ENCODE measurements at places on chromosomes 3 and 15. TPM values are rescaled to one million over a fixed set of nuclear protein-coding genes. Genes with fewer than 3 reads are reported as not detected.

GRCh38 chr3:159828542-159828943, 160.1 kb upstream of the IL12A start:
- no peak overlapping the region for H3K27ac ChIP-seq
- no peaks in the 10 kb centered on the region for H3K36me3 ChIP-seq
- H3K4me1 ChIP-seq = no peaks in the 10 kb centered on the region
- H3K27me3 ChIP-seq = no peaks in the 10 kb centered on the region

DNA sequence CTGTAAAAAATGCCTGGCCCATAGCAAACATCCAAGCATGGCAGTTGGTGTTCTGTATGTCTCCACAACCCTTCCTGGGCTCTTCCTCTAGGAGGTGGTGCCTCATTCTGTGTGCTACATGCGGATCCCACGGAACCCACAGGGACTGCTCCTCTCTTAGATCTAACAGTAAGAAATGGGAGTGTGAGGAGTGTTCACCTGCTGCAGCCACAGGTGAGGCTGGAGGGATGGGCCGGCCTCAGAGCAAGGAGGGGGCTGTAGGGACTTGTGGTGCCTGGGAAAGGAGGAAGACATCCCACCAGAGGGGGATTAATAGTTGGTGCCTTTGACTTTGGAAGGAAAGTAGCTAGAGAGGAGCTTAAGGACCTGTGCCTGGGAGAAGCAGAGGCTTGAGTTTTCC, 22.2 kb downstream of the SEMA3G start:
- no peak overlapping the region for H3K4me3 ChIP-seq
- H3K27me3 ChIP-seq = no peaks in the 10 kb centered on the region
- DNase-seq = peak; percentile 15
- H3K4me1 ChIP-seq = no peaks in the 10 kb centered on the region

GRCh38 chr3:149363053-149363452, 14.4 kb downstream of the TM4SF1 start:
- H3K36me3 ChIP-seq = no peaks in the 10 kb centered on the region
- no peak for DNase-seq
- no peaks in the 10 kb centered on the region for H3K27me3 ChIP-seq
- no peak overlapping the region for H3K27ac ChIP-seq
- no peak overlapping the region for H3K4me3 ChIP-seq

DNA sequence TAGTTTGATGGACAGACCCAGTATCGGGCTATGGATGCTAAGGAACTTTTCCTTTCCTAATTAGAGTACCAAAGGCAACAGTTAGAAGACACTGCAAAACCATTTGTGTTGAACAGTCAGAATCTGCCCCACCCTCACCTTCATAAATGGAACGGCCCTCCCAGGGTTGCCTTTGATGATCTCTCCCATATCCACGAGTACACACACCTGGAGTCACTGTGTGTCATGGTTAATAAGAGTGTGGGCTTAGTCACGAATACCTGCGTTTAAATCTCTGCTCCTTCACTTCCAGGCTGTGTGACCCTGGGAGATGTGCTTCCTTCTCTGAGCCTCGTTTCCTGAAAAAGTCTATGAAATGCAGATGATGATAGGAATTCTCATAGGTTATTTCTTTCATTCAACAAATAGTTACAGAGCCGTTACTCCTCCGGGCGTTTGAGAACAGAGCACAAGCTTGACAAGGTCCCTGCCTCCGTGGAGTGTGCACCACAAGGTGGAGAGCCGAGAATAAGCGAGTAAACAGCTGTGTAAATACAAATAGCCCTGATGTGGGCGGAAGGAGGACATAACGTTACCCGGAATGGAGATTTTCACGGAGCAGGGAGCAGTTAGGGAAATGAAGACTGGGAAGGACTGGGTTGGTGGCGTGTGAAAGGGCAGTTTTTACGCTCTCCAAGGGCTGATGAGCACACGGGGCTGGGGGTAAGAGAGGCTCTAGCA, 6.7 kb downstream of the SLC51A start:
- H3K27ac ChIP-seq = no peak overlapping the region
- peaks cover 13% of the 10 kb centered on the region for H3K36me3 ChIP-seq
- H3K4me3 ChIP-seq = no peak overlapping the region
- no peak for DNase-seq

DNA sequence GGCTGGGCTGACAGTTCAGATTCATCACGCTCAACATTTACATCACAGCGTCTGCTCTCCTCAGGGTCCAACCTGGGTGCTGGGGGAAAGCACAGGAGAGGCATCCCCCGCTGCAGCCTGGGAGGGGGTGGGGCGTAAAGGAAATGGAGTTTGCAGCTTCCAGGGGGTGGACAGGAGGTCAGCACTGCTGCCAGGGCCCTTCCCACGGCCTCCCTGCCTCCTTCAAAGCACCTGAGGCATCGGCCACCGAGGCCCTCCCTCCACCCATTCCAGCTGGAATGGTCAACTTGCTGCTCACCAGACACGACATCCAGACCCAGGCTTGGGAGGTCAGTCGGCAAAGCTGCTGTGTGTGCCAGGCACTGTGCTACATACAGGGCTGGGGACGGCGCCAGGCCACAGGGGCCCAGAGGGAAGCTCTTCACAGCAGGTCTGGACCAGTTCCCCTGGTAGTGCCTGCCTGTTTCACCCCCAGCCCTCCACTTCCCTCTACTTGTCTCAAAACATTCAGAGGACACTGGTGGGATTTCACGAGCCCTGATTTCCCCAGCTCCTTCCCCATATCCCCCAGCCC, 120.7 kb downstream of the ANP32A start:
- no peak for DNase-seq
- H3K4me3 ChIP-seq = no peak overlapping the region
- no peaks in the 10 kb centered on the region for H3K4me1 ChIP-seq
- no peaks in the 10 kb centered on the region for H3K27me3 ChIP-seq

DNA sequence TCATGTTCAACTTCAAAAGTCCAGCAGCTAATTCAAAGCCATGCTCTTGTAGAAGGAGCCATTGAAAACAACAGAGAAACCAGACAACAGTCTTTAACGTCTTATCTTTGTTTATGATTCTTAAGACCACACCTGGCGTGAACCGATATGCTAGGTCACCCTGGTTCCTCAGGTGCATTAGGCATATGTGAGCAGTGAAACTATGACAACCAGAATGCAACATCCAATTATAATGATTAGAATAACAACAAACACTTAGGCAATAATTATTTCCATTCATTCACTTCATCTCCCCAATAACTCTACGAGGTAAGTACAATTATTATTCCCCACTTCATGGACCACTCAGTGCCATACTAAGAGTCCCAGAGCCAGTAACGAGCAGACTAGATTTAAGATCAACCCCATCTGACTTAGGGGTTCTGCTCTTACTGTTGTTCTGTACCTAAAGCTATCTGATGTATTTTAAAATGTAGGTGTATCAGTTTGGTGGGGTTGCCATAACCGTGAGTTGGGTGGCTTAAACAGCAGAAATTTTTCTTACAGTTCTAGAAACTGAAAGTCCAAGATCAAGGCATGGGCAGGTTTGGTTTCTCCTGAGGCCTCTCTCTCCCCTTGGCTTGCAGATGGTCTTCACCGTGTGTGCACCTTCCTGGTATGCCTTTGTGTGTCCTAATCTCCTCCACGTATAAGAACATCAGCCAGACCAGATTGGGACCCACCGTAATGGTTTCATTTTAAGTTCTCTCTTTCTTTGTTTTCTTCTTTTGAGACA, 997.8 kb upstream of the CFAP20DC start:
- H3K4me1 ChIP-seq = no peaks in the 10 kb centered on the region
- no peak overlapping the region for H3K27ac ChIP-seq

DNA sequence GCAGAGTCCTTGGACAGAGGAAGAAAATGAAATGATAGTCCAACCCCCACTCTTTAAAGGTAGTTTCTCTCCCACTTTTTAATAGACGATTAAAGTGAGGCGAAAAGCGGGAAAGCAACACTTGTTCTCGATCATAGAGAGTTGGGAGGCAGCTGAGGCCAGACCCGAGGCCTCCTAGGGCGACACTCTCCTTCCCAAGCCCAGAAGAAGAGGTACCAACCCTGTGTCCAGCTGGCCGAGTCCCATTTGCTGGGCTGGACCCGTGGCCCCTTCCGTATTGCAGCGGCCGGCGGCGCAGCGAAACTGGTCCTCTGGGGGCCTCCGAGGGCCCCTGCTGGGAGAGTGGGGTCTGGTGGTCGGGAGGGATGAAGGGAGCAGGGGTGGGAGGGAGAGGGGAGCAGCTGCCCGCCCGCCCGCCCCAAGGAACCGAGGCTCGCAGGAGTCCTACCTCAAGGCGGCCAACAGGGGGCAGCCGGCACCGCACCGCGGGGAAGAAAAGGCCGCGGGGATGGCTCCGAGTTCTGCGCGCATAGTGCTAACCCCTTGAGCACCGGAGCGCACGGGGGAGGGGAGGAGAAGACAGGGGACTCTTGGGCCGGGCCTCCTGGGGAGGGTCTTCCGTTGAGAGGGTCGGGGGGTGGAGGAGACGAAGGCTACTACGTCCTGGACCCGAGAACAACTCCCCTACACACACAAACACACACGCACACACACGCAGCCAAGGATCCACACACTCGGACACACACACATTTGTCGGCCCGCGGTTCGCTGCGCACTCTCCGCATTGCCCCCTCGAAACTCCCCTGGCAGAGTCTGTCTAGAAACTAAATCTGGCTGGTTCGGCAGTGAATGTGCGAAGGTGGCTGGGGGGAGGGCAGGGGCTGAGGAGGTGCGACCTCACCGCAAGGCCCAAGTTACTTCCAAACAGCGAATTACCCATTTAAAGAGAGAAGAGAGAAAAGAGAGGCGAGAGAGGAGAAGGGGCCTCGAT, 2.0 kb downstream of the WNT5A start:
- H3K27me3 ChIP-seq = no peaks in the 10 kb centered on the region
- H3K4me1 ChIP-seq = no peaks in the 10 kb centered on the region
- DNase-seq = peak; percentile 82
- no peak overlapping the region for H3K27ac ChIP-seq

GRCh38 chr3:191379446-191379845, 49.1 kb upstream of the UTS2B start:
- no peak for DNase-seq
- no peak overlapping the region for H3K27ac ChIP-seq
- H3K27me3 ChIP-seq = no peaks in the 10 kb centered on the region
- H3K4me1 ChIP-seq = no peaks in the 10 kb centered on the region
- peaks cover 32% of the 10 kb centered on the region for H3K36me3 ChIP-seq
- no peak overlapping the region for H3K4me3 ChIP-seq

- H3K36me3 ChIP-seq = no peaks in the 10 kb centered on the region
- no peaks in the 10 kb centered on the region for H3K27me3 ChIP-seq
- no peaks in the 10 kb centered on the region for H3K4me1 ChIP-seq
Measured at GRCh38 chr3:105848821-105849220, 20.0 kb downstream of the CBLB start.

The PLD1 gene
- 22.8 TPM for total RNA-seq

The TBC1D21 gene
- total RNA-seq = not detected

The POLR2M gene
- 10.9 TPM for total RNA-seq

The HIGD2B gene
- total RNA-seq = not detected

The SH2D7 gene
- not detected for total RNA-seq
